GM13976 (cell line): ENCODE measurements at places on chromosomes 5 and 9.

DNA sequence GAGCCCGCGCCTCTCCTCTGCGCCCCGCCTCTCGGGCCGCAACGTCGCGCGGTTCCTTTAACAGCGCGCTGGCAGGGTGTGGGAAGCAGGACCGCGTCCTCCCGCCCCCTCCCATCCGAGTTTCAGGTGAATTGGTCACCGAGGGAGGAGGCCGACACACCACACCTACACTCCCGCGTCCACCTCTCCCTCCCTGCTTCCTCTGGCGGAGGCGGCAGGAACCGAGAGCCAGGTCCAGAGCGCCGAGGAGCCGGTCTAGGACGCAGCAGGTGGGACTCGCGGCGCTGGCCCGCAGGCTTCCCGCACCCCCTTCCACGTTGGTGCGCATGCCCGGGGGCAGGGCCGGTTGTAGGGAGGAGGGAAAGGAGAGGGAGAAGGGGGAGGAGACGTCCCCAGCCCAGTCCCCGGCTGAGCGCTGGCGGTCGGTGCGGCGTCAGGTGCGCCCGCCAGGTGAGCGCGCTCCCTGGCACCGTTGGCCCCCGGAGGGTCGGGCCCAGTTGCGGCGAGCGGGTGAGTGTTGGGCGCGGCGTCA lies at the start of gene OCLN:
OCLN (plus strand) TSS at position 400 of the 532 bp plus-strand sequence. CDS start 11,455 bp downstream, outside the sequence.
- DNase-seq: peak; percentile 87

- no peak for DNase-seq
Measured at GRCh38 chr5:76529464-76530344, 93.5 kb downstream of the F2RL2 start.

DNA sequence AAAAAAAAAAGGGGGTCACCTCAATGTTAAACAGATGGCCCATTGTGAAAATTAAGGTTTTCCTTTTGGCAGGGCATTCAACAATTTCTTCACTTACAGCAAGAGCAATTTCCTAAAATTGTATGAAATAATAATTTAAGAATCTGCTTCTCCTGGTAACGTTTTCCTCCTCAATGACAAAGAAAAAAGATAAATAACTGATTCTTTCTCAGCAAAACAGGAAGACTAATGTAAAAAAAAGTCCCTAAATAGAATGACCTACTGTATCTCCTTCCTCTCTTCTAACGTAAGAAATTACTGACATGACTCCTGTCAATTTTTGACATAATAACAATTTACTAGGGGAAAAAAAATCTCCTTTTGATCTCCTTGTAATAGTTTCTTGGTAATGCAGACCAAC lies 25.5 kb downstream of the ABHD17B start:
- no peak for DNase-seq

DNA sequence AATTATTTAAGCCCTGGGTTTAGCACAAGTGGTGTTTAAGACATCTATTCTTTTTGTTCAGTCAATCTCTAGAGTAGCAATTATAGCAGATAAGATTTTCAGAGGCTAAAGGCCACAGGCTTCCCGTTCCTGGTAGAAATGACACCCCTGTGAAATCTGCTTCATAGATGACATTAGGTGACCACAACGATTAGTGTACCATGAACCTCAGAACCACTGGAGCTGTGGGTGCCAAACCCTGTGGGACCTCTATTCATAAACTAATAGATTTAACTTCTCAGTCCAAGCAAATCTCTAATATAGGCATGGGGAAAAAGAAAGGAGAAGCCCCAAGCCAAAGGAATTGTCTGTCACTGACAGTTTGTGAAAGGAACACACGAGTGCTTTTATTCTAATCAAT lies 207.4 kb downstream of the ARRDC3 start:
- no peak for DNase-seq

DNA sequence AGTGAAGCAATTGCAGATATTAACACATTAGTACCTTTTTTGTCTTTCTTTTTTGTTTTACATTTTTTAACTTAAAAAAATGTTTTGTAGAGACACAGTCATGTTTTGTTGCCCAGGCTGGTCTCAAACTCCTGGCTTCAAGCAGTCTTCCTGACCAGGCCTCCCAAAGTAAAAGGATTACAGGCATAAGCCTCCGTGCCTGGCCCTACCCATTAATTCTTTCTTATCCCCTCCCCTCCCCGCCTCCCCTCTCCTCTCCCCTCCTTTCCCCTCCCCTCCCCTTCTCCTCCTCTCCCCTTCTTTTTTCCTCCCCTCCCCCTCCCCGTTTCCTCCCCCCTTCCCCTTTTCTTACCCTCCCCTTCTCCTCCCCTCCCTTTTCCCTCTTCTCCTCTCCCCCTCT lies 182.4 kb downstream of the FER start:
- DNase-seq: no peak

GRCh38 chr5:143968071-143968878 lies 156.3 kb downstream of the HMHB1 start:
- peak; percentile 32 for DNase-seq

- DNase-seq: no peak
Measured at GRCh38 chr5:142404046-142404477, 79.2 kb upstream of the SPRY4 start.

DNA sequence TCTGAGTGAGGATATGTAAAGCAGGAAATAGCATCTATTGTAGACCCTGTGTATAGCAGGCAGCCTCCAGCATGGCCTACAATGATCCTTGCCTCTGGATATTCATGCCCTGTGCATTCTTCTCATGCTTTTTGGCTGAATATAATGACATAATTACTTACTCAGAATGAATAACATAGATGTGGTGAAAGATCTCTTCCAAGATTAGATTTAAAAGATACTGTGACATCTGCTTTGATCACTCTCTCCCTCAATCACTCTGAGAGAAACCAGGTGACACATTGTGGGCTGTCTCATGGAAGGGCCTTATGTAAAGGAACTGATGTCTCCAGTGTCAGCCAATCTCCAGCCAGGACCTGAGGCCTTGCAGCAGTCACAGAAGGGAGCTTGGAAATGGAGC lies 376.7 kb downstream of the DNAH5 start:
- no peak for DNase-seq

DNA sequence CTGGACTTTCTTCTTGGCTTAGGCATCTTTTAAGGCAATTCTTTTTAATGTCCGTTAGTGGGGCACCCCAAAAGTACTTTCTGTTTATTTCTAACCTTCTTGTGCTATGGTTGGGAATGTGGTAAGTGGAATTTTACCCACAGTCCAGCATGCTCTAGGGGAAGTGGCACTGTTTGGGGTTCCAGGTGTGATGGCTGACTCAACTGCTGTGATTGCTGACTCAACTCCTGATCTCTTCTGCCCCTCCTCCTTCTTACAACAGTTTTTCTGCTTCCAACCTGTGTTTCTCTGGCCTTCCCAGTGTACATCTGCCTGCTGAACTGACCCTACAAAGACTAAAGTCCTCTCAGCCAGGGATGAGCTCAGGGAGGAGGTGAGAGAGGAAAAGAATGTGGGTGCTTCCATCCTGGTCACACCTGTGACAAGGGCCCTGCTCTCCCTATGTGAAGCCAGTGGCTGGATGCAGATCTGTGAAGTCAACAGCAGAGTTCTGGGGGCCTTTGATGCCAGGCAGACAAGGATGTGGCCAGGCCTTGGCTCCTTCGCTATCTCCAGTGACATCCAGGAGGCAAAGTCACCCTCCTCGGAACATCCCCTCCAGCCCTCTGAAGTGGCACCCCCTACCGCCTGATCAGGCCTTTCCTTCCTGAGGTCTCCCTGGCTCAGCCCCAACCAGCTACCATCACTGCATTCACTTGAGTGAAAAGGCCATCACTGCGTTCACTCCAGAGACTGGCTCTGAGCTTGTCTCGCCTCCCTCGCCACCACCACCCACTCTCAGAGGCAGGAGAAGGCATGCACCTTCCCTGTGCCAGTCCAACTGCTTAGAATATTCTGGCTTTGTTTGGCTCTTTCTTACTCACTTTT lies 72.2 kb downstream of the C5orf15 start:
- no peak for DNase-seq

- peak; percentile 79 for DNase-seq
Measured at GRCh38 chr5:174951151-174951780, 226.9 kb downstream of the MSX2 start.

- no peak for DNase-seq
Measured at GRCh38 chr5:157059093-157059539, at the start of gene HAVCR1. HAVCR1 (minus strand) TSS chr5:157059116; CDS start chr5:157057943, 1,173 bp downstream.

DNA sequence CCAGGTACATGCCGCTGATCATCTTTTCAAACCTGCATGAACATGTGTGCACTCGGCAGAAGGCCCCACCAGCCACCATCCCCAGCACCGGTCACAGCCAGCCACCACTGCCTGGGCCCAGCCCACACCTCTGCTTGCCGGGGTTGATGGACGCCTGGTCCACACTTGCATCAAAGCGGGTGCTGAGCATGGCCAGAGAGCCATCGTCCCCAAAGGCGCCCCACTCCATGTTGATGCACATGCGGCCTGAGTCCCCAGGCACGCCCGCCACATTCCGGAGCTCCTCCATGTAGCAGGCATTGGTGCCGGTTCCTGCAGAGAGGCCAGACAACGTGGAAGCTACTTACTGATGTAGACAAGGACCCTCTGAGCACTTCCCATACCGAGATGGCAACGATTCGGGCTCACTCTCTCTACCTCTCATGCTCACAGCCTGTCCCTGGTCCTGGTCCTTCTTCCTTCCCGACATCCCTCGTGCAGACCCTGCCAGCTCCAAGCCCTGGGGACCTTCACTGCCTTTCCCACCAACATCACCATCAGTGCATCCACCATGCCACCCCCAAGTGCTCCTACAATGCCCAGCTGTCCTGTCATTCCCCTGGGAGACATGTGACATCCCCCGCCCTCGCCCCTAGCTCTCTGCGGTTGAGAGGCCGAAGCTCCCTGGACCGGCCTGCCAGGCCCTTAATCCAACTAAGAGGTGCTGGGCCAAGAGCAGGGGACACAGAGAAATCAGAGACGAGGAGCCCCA lies 17.2 kb downstream of the HK3 start:
- DNase-seq: no peak

DNA sequence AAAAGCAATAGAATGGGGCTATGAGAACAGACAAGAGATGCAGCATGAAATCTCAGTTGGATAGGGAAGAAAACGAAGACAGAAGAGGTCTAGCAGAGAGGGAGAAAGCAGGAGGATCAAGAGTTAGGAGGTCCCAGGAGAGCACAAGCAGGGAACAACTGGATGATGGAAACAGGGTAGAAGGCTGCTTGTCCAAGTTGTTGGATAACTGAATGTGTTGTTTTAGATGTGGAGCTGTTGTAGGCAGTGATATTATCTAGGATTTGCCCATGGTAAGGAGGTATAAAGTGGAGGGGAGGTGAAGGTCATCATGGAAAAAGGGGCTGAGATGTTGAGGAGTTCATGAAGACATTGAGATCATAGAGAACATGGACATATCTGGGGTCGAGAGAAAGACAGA lies 12.4 kb upstream of the RHOBTB3 start:
- DNase-seq: no peak

- DNase-seq: no peak
Measured at GRCh38 chr5:135543001-135543484, 7.3 kb upstream of the NEUROG1 start.

DNA sequence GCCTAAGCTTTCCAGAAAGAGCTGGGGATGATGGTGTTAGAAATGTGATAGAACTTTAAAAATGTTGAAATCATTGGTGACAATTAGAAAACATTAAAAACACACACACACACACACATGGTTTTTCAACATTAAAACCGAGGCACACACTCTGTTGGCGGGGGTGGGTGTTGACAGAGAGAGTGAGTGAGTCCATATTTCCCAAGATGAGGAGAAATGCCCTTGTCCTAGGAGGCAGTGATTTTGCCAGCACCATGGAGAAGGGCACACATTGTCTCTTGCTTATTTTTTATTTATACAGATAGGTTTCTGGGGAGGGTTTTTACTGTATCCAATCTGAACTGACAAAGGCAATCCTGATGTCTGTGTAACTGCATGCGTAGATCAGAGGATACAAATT lies 152.5 kb downstream of the INSYN2B start:
- no peak for DNase-seq

GRCh38 chr5:23457780-23458179 lies 49.6 kb upstream of the PRDM9 start:
- no peak for DNase-seq

DNA sequence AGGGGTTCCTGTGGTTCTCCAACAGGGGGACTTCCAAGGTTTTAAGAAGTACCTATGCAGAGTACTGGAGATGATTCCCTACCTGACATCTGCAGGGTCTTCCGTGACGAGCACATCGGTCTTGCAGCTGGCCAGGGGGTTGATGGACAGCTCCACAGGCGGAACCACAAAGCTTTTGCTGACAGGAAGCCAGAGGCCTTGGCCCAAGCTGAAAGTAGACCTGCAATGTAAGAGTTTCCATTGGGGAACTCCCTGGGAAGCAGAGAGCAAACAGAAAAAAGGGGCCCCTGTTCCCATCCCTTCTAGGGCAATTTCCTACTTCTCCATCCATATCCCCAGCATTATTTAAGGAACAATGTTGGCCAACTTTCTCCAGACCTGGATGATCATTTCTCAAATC lies 288.0 kb downstream of the TRIM32 start:
- no peak for DNase-seq

- no peak for DNase-seq
Measured at GRCh38 chr9:4164356-4164755, 135.5 kb downstream of the GLIS3 start.

DNA sequence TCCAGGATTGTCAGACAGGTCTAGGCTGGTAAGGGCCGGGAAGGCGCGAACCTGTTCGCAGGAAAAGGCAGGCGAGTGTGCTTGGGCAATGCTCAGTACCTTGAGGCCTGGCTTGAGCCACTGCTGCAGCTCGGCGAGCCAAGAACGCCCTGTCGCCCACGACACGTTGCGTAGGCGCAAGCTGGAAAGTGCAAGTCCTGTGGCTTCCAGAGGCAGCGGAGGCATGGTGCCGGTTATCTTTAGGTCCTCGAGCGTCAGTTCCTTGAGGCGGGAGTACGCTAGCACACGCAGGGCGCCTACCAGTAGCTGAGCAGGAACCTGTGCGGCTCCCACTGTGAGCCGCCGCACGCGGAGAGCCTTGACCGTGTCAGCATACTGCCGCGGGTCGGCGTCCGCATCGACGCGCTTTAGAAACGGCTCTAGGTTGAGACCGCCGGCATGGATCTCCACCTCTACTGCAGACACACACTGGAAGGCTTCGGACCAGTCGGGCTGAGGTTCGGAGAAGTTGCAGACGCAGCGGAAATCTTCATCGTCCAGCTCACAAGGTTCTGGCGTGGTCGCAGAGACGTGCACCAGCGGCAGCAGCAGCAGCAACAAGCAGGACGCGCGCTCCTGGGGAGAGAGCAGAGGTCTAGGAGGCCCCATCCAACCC lies 482 bp downstream of the CD14 start:
- peak; percentile 68 for DNase-seq

DNA sequence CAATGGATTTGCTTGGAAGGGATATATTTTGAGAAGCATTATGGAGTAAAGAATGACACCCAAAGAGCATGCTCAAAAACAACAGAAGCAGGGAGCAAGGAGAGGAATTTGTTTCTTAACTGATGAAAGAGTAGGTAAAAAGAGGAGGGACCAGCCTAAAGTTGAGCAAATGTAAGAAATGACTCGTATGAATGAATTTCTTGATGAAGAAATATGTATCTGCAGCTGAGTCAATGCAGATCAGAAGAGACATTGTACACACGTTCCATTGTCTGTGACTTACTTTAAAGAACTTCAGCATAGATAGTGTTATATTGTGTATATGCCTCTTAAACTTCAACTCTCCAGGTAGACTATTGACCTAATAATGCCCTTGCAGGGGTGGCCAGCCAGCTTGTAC lies 112.7 kb upstream of the NREP start:
- DNase-seq: no peak
